ENCODE measurements at places on chromosomes 7 and 10. TPM values are rescaled to one million over a fixed set of nuclear protein-coding genes. Genes with fewer than 3 reads are reported as not detected.

Gene LIPF
- not detected for total RNA-seq

Gene SPDYE18
- not detected for total RNA-seq

Gene SMKR1
- total RNA-seq = not detected

Gene SMO
- total RNA-seq = 28.8 TPM

Gene GPNMB
- total RNA-seq = 37.2 TPM

Gene SPDYE1
- total RNA-seq = not detected
